ENCODE measurements at places on chromosomes 12 and 14.

DNA sequence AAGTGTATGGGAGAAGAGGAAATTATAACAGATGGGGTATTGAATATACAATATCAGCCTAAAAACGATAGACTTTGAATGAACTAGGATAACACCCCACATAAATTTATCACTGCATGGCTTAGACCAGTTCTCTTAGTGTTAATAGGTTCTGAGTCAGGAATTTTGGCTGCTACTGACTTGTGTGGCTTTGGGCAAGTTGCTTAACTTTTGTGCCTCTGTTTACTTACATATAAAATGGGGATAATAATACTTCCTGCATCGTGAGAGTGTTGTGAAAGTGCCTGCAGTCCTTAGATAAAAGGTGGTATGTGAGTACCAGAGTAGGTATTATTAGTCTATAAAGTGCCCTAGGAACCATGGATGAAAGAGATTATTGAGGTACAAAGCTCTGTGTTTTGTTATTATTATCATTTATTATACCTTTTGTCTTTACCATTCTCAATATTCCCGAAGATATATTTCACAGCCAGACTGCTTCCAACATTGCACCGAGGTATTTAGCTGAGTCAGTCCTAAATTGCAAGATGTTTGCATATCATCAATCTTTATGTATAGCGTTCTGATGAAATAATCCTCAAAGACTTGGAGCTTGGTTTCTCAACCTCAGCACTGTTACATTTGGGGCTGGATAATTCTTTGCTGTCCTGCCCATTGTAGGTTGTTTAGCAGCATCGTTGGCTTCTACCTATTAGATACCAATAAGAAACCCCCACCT is 2.3 kb upstream of the PAWR start:
- DNase-seq, result no peak

- peak; percentile 51 for DNase-seq
Observed at GRCh38 chr12:48189331-48190125, 6.1 kb downstream of the CCDC184 start.

DNA sequence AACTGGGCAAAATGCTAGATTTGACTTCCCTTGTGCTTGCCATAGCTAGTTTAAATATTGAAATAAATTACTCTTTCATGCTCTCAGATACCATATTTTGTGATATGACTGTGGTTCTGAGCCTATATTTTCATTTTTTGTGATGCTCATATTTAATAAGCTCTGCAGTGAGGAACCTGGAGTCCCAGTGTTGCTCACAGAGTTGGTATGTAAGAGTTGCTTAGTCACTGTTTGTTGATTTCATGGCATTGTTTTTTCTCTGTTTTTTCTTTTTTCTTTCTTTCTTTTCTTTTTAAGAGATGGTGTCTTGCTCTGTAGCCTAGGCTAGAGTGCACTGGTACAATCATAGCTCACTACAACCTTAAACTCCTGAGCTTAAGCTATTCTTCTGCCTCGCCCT is 750.5 kb upstream of the TMEM132C start:
- no peak for DNase-seq

- DNase-seq, result no peak
Observed at GRCh38 chr14:77638771-77639171, 22.3 kb upstream of the SPTLC2 start.

- DNase-seq, result no peak
Observed at GRCh38 chr14:35435177-35435576, 30.6 kb upstream of the NFKBIA start.

- no peak for DNase-seq
Observed at GRCh38 chr12:104295954-104296353, 7.6 kb upstream of the EID3 start.

GRCh38 chr14:69877492-69877891 is 1.7 kb upstream of the SMOC1 start:
- no peak for DNase-seq

GRCh38 chr12:121632069-121632970 is 6.0 kb downstream of the ORAI1 start:
- no peak for DNase-seq

DNA sequence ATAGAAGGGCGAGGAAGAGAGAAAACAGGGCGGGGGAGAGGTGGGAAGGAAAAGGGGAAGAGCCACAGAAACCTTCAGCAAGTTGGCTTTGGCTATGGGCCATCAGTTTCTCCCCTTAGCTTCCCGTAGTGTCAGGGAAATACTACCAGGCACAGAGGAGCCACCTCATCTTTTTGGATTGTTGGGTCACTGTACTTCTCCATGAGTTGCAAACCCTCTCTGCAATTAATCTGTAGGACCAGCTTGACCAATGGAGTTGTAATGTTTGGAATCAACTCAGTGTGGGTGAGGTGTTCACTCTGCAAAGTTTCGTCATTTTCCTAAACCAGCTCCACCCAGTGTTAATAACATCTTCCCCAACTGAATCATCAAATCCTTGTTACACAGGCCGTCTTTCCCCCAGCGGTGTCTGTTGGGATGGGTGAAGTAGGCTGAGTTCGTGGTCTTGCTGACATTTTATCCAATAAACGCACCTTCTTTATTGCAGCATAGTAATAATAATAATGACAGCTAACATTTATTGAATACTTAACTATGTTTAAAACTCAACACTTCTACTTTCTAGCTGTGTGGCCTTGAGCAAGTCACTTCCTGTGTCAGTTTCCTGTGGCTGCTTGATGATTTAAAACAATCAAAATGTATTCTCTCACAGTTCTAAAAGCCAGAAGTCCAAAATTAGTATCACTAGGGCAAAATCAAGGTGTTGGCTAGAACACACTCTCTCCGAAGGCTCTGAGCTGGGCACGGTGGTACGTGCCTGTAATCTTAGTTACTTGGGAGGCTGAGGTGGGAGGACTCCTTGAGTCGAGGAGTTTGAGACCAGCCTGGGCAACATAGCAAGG is 8.1 kb upstream of the GLTP start:
- no peak for DNase-seq

GRCh38 chr12:12776261-12776660 is 9.2 kb upstream of the APOLD1 start:
- DNase-seq, result no peak

DNA sequence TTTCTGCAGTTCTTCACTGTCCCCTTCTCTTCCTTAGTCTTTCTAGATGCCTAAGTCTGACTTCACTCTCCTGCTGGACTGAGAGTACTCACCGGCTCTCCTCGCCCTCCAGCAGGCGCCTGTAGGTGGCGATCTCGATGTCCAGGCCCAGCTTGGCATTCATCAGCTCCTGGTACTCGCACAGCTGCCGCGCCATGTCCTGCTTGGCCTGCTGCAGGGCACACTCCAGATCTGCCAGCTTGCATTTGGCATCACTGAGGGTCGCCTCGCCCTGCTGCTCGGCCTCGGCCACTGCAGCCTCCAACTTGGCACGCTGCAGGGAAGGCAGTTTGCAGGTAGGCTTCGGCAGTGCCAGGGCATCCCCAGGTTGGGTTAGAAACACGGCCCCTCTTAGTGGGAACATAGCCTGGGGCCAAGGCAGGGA is 5.2 kb downstream of the KRT84 start:
- no peak for DNase-seq

GRCh38 chr12:70822412-70822811 is 98.1 kb downstream of the PTPRR start:
- DNase-seq, result no peak

DNA sequence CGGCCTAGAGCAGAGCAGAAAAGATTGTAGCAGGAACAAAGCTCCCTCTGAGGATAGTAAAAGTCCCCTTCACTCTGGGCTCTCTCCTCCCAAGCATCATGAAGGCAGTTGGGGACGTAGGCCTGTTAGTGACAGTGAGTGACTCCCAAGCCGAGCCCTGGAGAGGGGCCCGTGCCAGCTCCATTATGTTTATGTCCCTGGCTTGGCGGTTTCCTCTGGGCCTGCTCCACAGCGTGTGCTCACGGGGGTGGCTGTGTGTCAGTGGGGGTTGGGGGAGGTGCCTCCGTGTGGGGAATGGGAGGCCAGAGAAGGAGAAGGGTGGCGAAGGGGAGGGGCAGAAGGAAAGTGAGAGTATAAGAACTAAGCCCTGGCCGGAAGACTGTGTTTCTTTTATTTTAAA is 170.0 kb upstream of the VASH1 start:
- no peak for DNase-seq

DNA sequence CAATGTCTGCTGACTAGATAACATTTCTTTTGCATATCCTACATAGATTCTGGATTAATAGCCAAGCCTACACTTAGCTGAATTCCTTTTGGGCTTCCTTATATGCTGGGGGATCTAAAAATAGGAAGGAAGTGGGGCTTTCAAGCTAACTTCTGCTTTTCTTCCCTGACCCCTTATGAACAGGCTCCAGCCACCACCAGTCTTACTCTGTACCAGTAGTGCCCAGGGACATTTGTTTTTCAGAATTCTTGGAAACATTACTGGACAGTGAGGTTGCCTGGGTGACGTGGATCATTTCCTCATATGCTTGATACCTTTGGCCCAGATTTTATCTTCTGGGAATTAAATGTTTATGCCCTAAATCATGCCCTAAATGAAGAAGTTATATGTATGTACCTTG is 55.9 kb upstream of the SRRM4 start:
- DNase-seq, result no peak

DNA sequence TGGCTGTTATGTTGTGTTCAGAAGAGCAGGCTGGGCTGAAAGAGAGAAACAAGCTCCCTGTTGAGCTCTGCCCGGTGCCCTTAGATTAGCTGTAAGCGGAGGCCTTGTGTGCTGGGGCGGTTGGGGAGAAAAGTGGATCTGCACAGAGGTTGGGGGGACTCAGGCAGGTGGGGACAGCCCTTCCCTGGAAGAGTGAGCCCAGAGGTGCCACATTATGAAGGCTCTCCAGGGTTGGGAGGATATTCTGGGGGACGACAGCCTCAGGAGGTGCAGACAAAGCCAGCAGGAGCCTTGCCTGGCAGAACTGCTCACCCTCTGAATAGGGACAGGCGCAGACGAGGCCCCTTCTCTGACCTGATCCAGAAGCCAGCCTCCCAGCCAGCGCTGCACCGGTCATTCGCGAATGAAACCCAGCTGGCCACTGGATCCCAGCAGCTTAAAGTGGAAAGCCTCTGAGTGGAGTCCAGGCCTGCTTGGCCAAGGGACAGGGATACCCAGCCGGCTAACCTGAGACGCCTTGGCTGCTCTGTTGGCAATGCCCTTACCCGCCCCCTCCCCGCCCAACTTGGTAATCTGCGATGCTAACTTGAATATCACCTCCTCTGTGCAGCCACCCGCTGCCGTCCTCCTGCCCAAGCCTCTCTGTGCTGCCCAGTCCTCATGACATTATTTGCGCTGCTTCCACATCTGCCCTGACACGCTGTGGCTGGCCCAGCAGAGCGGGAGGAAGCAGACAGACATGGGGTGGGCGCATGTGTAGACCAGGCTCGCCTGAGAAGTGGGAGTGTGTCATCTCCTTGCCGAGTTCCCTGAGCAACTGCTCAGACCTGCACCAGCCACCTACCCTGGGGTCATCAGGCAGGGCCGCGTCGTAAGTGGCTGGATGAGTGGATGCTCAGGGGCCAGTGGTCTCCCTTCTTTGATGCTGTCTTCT is 5.6 kb downstream of the HIP1R start:
- DNase-seq, result no peak

DNA sequence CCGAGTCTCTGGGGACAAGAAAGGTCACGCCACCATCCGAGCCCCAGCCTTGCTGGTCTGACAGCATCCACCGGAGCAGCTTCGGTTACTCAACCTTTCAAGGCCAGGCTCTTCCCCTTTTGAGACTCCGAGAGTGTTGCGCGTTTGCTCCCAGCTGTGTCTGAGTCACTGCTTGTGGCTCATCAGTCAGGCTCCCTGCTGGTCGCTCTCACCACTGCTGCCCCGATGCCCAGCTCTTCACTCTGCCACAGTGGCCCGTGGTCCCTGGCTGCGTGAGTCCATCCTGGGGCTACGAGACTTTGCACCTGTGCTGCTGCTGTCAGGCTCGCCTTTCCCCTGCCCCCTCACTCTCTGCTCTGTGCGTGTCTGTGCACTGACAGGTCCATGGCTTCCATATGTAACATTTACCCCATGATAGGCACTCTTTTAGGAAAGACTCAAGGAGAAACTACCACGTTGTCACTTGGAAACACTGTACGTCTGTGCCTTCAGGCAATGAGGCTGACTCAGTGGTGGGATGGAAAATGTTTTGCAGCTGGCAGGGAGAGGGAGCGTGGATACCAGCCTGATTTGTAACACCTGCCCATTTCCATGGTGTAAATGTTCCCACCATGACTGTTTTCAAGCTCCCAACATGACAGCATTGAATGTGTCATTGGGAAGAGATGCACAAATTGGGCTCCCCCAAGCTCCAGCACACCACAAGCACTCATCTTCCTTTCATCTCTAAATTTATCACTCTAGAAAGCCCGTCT is 350.7 kb downstream of the TMEM132D start:
- no peak for DNase-seq

DNA sequence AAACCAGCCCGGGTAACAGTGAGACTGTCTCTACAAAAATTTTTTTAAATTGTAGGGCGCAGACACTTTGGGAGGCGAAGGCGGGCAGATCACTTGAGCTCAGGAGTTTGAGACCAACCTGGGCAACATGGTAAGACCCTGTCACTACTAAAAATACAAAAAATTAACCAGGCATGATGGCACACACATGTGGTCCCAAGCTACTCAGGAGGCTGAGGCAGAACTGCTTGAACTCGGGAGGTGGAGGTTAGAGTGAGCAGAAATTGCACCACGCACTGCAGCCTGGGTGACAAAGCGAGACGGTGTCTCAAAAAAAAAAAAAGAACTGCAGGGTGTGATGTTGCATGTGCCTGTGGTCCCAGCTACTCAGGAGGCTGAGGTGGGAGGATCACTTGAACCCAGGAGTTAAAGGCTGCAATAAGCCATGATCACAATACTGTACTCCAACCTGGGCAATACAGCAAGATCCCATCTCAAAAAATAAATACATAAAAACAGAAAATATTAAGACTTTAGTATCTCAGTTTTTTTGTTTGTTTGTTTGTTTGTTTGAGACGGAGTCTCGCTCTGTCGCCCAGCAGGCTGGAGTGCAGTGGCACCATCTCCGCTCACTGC is 16.9 kb downstream of the ATXN2 start:
- no peak for DNase-seq

- no peak for DNase-seq
Observed at GRCh38 chr14:86013641-86014040, 483.7 kb downstream of the FLRT2 start.

DNA sequence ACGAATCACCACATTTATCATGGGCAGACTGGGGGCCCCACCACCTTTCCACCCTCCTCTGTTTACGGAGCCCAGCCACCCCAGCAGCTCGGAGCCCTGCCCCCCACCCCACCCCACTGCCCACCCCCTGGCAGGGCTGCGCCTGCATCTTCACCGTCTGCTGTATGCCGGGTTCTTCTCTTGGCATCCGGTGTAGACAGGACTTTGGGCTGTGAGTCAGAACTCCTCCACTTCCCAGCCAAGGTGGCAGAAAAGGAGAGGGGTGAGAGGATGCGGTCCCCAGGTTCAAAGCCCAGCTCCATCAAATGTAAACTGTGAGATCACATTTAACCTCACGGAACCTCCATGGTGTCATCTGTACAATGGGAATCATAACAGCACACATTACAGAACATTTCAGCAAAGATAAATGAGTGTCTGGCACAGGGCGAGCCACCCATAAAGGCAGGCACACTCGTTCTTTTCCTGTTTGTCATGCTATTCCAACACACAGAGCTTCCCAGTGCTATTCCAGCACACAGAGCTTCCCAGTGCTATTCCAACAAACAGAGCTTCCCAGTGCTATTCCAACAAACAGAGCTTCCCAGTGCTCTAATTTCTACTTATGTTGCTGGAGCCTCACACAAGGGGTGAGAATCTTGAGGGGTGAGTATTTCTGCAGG is 292.7 kb upstream of the RTL1 start:
- DNase-seq, result no peak

- DNase-seq, result peak; percentile 7
Observed at GRCh38 chr12:113961921-113962710, 4.0 kb downstream of the RBM19 start.

- DNase-seq, result no peak
Observed at GRCh38 chr12:12201274-12201758, 65.5 kb downstream of the LRP6 start.
